ENCODE measurements at places on chromosomes 2 and 18.

GRCh38 chr18:45111502-45111848 lies 430.8 kb downstream of the SETBP1 start:
- DNase-seq = no peak

- no peak for DNase-seq
Observed at GRCh38 chr2:214203214-214203613, 207.6 kb upstream of the VWC2L start.

DNA sequence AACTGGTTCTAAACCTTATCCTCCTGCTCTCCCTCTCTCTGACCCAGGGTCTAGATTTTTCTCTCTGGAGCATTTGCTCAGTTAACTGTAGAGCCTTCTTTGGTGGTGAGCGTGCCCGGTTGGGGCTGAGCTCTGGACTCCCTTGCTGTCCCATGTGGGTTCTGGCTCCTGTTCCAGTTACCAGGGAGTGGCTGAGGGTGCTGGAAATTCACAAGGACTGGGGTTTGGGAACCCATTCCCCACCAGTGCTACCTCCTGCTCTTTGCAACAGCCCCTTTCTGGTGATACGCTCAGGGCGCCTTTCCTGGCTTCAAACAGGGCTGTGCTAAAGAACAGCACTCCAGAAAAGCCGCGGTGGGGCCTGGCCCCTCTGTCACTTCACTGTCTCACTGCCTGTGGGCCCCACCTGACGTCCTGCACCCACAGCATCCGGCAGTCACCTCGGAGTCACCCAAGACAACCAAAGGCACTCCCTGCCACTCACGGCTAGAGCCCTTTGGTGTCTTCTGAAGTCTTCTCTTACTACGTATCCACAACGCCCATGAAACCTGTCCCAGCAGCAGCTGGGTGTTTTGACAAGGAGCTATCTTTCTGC lies 41.3 kb downstream of the CAPN13 start:
- DNase-seq = no peak

GRCh38 chr2:86066007-86066578 lies 39.6 kb downstream of the POLR1A start:
- no peak for DNase-seq

DNA sequence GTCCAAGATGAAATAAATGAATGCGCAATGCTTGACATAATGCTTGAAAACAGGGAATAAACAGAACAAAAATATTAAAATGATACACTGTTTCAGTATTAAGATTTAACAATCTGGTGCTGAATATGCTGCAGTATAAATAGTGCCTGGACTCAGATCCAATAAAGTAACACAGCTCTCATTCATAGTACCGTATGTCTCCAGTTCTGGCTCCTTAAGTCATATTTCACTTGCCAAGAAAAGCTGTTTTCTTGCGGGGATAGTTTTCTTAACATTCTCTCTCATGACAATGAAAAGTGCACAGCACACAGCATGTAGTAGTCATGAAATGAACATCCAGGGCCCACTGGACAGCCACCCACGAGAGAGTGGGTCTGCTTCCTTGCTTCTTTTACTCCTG lies 74.7 kb downstream of the SATB2 start:
- DNase-seq = no peak

DNA sequence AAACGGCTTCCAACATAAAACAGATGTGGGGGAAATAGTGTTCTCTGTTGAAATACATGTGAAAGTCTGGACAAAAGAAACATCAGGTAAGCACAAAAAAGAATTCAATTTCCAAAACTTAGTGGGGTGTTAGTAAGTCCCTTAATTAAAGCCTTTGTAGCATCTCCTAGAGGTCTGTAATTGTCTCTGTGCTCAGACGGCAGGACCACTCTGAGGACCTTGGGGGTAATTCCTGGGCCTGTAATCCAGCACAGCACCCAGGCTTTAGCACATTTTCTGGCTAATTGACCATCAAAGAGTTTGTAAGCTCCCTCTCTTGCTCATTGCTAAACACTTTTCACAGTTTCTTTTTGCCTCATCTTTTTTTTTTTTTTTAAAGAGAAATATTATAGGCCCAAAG lies 80.3 kb downstream of the FARSB start:
- no peak for DNase-seq

DNA sequence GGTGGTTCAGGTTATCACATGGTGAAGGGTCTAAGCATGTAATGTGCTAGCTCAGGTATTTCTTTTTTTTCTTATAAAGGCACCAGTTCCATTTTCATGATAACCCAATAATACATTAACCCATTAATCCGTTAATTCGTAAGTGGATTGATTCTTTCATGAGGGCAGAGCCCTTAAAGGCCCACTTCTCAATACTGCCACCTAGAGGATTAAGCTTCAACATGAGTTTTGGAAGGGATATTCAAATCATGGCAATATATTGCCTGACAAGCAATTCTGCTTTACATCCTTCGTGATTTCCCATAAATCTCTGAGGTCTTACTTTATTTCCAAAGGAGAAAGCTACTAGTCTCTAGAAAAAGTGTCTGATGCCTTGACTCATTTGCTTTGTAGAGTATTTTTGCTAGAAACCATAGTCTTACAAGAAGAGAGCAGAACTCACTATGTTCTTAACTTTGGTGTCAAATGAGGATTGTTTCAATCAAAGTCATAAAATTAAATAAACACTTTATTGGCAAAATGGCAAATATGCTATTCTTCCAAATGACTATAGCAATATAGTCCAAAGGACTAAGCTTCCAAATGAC lies 271.3 kb downstream of the KCNS3 start:
- no peak for DNase-seq

DNA sequence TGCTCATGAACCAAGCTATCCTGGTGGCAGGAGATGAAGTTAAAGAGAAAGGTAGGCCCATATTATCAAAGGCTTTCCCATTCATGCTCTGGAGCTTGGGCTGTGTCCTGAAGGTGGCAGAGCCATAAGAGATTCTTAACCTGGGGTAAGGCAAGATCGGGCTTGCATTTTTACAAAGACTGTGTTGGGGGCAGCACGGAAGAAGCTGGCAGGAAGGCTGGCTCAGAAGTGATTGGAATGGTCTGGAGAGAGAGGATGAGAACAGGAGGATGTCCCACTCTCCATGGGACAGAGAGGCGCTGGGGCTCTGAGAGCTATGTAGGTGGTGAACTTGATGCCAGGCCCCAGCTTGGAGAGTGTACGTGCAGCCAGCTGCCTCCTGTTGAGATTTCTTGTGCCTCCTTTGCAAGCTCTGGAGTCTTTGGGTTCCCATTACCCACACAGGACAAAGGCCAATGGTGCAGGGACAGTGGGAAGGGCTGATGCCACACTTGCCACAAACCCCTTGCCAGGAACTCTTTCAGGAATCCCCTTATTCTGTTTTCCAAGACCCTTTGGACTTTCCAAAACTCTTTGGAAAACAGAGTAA lies 40.6 kb upstream of the FZD5 start:
- no peak for DNase-seq

DNA sequence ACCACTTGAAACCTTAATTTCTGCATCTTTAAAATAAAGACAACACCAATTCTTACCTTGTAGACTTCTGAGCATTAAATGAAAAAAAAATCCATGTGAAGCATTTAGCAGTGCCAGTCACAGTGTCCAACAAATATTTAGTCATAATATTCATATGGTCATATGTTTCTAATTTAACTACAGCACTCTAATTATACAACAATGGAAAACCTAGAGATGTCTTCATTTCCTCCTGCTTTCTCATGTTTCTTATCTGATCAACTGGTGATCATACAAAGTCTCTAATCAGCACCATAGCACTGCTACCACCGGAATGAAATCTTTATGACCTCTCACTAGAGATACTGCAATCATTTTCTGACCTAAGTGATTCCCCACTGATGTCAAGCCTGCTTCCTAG lies 10.2 kb upstream of the SCN3A start:
- no peak for DNase-seq

DNA sequence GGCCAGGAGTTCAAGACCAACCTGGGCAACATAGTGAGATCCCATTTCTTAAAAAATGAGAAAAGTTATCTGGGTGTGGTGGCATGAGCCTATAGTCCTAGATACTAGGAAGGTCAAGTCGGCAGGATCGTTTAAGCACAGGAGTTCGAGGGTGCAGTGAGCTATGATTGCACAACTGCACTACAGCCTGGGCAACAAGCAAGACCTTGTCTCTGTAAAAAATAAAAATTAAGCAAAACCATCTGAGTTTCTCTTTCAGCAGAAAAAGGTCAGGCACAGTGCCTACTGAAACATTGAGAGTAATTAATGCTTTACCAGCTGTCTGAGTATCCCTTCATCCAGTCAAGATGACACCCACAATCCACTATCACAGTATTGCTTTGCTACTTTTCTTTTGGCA lies 258.3 kb downstream of the MBD5 start:
- DNase-seq = no peak

DNA sequence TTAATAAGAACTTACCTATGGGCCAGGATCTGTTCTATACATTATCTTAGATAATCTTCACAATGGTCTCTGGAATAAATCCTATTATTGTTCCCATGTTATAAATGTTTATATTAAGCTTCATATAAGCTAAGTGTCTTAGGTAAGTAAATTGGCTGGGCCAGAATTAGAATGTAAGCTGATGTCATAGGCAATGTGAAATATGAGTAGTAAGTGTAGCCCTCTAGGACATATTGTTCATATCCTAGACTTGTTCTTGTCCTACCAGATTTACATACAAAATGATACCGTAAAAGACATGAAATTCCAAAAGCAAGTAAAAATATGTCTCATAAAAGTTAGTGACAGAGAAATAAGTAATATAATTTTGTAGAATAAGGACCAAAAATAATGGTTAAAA lies 89.9 kb downstream of the CDH19 start:
- no peak for DNase-seq

GRCh38 chr2:73250872-73251846 lies 17.1 kb downstream of the CCT7 start:
- no peak for DNase-seq

DNA sequence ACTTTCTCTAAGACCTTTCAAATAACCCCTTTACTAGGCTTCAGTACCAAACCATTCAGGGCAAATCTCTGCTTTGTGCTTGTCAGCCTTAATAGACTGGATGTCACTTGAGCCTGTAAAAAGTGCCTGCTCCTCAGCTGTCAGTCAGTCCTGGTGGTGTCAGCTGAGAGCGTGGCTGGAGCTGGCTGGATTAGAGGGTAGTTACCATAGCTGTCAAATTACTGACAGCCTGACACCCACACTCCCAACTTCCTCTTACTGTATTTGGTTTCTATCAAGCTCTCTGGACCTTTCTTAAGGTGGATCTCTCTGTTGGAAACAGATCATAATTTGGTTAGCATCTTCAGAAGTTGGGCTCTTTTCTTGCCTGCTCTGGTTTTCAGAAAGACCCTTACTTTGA lies 371.4 kb upstream of the ATP5MC3 start:
- DNase-seq = no peak

- DNase-seq = no peak
Observed at GRCh38 chr18:78980777-78981380, 1.3 kb downstream of the SALL3 start.

- no peak for DNase-seq
Observed at GRCh38 chr2:38552259-38552658, 50.5 kb downstream of the HNRNPLL start.

DNA sequence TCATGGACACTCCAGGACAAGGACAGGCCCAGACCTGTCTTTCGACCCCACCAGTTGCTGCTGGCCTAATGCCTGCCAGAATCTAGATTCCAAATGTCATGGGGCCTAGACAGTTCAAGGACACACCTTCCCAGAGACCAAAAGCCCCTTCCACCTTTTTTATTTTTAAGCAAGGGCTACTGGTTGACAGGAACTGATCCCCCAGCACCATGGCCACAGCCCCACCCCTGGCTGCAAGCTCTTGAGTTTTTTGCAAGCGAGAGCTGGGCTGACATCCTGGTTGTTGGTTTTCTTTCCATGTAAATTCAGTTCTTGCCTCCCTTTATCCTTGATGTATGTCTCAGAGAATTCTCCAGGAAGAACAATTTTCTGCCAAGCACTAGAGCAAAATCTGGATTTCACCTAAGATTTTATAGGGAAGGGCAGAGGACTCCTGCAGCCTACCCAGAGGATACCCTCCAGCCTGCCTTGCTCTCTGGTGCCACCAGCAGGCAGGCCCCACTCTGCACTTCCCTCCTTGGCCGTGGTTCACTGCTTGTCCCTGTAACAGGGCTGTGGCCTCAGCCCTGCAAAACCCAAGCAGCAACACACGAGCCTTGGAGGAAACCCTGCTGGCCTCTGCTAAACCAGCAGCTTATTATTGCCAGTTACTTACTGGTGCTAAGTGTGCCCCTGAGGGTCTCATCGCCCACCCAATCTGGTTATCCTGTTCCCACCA lies 97.7 kb downstream of the TWIST2 start:
- DNase-seq = peak; percentile 44

- DNase-seq = no peak
Observed at GRCh38 chr18:27377251-27377650, 192.1 kb upstream of the CHST9 start.

All from mucosa of descending colon (tissue), 3 donors.